ENCODE measurements at places on chromosomes 7 and 10.

- no peak for DNase-seq
Observed at GRCh38 chr7:110027385-110027784, 1063.5 kb upstream of the LRRN3 start.

GRCh38 chr7:24864214-24864817, 107.1 kb upstream of the GSDME start:
- no peak for DNase-seq

DNA sequence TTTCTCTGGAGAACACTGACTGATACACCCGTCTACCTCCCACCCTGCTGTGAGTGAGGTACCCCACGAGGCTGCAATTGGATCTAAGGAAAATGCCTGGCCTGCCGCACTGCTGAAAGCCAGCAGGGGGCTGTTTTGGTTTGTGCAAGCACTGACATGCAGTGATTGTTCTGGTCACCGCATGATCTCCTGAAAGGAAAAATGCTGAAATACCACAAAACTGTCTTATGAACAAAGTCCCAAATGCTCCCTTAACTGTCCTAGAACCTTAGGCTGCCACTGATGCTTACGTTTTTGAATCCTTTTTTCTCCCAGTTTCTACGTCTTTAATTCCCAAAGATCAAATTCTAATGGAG, 132.7 kb downstream of the JCAD start:
- DNase-seq: no peak

- no peak for DNase-seq
Observed at GRCh38 chr10:61470740-61471139, 17.6 kb upstream of the TMEM26 start.

DNA sequence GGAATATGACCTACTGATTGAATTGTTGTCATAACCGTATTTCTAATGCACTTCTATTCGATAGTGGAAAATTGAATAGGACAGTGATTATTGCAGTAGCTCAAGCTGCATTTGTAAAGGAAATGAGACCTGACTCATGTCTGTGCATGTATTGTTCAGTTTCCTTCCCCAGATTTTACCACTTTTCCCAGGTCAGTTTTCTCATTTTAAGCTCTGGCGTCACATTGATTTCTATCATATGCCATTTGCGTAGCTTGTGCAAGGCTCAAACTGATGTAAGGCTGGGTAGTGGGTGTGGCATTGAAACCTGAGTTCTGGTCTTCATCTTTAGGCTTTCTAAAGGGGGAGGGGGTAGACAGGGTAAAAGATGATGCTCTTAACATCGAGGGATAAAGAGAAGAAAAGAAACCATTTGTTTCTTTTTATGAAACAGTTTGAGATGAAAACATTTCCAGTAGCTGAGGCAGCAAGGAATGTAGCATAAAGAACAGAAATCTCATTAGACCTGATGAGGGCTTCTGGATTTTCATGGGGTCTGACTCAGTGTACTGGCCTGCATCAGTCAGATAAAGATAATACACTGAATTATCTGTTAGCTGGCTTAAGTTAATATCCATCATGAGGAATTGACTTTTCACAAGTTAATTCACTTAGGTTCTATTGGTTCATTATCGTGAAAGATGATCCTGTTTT, 182.3 kb upstream of the CDCA7L start:
- no peak for DNase-seq

- DNase-seq: no peak
Observed at GRCh38 chr7:149136118-149136517, 10.0 kb upstream of the ZNF425 start.

DNA sequence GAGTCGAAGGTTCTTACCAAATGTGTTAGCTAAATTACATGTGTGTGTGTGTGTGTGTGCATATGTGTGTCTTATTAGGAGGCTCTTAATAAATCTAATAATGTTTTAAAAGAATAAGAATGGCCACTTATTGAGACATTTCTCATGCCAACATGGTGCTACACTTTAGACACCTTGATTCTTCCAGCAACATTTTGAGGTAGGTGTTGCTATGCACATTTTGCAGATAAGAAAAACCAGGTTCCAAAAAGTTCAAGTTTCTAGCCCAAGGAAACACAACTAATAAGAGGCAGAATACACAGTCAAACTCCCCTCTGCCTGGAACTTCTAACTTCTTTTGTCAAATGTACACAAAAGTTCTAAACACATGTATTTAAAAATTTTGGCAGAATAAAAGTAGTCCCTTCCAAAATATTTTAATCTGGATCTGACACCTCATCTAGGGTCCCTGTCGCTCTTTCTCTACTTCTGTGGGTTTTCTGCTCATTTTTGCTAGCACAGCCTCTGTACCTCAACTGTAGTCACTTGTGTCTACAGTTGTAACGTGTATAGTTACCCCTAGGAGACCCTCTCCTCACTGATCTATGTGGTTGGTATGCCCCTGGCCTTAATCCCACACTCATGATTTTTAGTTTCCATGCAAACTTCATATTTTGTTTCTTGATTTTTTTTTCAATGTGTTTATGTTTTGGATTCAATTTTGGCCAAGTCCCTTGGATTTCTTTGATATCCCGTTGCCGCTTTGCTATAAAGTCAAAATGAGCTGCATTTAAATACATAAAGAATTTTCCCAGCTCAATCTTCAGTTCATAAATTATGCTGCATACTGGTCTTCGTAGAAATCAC, 4.3 kb downstream of the ANKRD1 start:
- DNase-seq: no peak

- no peak for DNase-seq
Observed at GRCh38 chr7:12069757-12070156, 141.3 kb upstream of the TMEM106B start.

GRCh38 chr10:61688551-61689308, 26.0 kb downstream of the CABCOCO1 start:
- DNase-seq: no peak

- DNase-seq: no peak
Observed at GRCh38 chr7:93211228-93211818, 14.9 kb downstream of the HEPACAM2 start.
